Head of caudate nucleus (tissue), 42 donors: ENCODE measurements at places on chromosomes 13 and 19.

- peak; percentile 15 for DNase-seq
Measured at GRCh38 chr13:19185865-19186645, 4.4 kb upstream of the TUBA3C start.

GRCh38 chr13:43294412-43294811, 271.0 kb downstream of the DNAJC15 start:
- no peak for DNase-seq

GRCh38 chr13:21324803-21325202, 134.3 kb downstream of the ZDHHC20 start:
- DNase-seq: no peak

- DNase-seq: no peak
Measured at GRCh38 chr13:113747291-113747833, 11.7 kb upstream of the TMEM255B start.

- no peak for DNase-seq
Measured at GRCh38 chr19:20969898-20970297, 46.8 kb downstream of the ZNF85 start.

DNA sequence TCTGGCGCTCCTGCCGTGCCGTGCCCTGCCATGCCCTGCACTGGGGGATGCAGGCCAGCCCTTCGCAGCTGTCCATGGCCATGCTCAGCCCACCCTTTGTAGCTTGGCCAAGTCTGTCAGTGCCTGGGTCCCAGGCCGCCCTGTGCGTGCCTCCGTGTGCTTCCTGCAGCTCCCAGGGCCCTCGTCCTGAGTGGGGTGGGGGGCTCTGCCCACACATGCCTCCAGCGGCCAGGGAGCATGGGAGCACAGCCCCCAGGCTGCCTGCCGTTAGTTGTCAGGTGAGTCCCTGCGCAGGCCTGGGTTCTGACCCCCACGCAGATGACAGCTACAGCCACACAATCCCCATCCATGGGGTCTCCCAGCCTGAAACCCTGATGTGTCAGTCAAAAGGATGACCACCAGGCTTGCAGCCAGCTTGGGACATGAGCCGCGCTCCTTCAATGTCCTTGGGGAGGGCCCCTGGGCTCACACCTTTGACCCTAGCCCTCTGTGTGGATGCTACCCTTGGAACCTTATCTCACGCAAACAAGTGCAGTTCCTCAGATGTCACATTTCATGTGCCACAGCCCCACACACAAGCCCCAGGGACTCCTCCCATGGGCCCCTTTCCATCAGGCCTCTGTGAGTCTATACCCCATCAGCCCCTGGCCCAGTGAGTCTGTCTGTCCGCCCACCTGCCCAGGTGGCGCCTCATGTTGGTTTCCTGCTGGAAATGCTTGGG, 24.5 kb downstream of the TMED1 start:
- no peak for DNase-seq

DNA sequence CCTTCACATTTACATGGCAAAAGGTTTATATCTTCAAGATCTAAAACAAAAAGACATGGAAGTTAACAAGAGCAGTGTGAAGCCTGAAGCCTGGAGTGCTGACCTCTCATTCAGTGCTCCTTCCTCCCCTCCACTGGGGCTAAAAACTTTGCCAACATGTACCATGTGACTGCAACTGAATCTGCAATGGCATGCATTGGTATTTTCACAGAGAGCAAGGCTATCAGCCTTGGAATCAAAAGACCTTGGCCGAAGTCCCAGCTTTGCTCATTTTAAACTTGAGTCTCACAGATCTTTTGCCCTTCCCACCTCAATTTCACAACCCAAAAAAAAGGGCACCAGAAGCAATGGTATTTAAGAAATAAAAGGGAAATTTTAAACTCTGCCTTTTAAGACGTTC, 325.1 kb downstream of the DCT start:
- DNase-seq: no peak

DNA sequence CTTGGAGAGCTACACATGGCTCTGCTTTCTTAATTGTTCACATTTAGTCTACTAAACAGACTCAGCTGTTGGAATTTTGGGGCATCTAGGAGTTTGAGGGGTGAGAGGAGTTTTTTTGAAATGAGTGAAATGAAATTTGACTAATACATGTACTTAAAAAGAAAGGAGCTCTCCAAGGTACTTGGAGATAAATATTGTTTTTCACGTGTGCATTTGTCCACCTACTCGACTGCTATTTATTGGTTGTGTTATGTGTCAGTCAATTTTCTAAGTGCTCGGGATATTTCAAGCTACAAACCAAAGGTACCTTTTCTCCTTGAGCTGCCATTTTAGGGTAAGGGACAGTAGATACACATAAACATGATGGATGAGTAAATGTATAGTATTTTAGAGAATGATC, 697.0 kb downstream of the LIG4 start:
- DNase-seq: no peak

DNA sequence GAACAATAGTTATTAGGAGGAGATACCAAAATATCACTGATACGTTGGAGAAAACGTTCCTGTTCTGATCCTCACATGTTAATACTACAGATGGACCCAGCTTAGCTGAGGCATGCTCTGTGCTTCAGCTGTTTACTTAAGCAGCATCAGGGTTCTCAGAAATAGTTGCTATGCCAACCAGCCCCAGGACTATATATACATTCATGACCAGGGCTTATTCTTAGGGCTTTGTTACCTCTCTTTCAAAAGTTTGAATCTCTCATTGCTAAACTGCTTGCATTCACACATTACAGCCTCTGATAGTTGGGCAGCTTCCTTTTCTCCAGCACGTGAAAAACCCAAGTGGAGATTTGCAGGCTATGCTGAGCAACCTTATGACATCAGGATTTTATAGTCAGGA, 800.4 kb downstream of the DIAPH3 start:
- DNase-seq: no peak

DNA sequence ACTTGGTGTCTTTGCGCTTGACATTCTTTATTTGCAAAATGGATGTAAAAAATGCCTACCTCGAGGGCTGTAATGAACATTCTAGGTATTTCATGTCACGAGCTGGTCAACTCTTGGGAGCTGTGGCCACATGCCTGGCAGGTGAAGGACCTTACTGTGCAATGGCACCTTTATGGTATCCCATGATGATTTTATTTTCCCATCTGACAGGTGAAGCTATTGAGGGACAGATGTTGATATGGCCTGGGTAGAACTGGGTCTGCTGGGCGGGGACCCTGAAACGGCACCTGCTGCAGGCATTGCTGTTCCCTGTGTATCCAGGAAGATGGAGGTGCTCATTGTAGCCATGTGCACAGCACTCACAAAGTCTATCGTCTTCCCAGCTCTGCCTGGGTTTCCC, 332.2 kb downstream of the TEX29 start:
- no peak for DNase-seq

- DNase-seq: no peak
Measured at GRCh38 chr13:36543671-36544070, 111.4 kb downstream of the CCNA1 start.

GRCh38 chr13:106738186-106738678, 170.3 kb upstream of the ARGLU1 start:
- no peak for DNase-seq

- no peak for DNase-seq
Measured at GRCh38 chr13:87607266-87607665, 63.9 kb upstream of the SLITRK5 start.

- DNase-seq: peak; percentile 48
Measured at GRCh38 chr19:35266520-35267352, 2.0 kb upstream of the USF2 start.

DNA sequence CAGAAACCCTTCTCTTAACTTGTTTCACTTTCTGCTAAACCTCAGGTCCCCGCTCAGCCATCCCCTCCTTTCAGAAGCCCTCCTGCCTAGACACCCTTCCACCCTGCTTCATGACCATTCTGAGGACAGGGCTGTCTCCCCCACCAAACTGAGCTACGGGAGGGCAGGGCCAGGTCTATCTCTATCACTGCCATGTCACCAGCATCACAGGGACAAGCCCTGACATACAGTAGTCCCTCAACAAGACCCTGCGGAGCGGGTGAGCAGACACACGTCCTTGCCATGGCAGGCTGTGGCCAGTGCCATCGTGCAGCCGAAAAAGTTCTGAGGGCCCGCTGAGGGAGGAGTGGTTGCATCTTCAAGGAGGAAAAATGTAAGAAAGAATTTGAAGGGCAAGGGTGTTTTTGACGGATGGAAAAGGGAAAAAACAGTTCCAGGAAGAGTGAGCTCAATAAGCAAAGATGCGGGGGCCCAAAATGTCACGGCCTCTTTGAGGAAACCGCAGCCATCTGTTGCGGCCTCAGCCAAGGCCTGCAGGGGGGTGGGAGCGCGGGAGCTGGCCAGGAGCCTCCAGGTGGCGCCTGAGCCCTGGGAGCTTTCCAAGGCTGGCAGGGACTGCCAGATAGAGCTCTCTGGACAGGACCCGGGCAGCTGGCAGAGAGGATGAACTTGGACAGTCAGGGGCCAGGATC, 8.1 kb downstream of the PTGIR start:
- no peak for DNase-seq

DNA sequence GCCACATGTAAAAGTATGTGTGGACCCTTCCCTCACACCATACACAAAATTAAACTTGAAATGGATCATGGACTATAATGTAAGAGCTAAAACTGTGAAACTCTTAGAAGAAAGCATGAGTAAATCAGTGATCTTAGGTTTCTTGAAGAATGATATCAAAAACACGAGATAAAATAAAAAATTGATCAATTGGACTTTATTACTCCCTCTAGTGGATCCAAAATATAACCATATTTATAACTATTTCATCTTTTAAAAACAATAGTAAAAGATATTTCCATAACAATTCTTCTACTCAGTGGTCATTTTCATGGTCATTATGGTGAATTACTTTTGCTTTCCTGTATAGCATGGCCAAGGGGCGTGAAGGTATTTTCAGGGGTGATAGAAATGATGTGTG, 174.6 kb upstream of the LSM14A start:
- no peak for DNase-seq

- no peak for DNase-seq
Measured at GRCh38 chr13:99969919-99970650, 1.5 kb downstream of the ZIC5 start.

DNA sequence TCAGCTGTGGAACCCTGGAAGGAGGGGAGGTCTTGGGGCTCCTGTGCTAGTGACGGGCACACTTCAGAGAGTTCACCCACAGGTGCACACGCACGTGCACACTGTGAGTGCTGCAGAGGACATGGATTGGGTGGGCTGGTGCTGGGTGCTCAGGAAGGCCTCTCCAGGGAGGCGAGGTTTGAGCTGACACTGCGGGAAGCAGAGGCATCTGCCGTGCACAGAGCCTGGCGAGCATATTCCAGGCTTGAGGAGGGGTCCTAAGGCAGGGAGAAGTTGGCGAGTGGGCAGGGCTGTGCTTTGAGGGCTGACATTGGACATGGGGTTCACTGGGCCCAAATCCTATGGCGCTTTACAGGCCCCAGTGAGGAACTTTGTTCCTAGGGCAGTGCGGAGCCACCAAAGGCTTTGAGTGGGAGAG, 25.6 kb downstream of the CCDC8 start:
- DNase-seq: no peak

DNA sequence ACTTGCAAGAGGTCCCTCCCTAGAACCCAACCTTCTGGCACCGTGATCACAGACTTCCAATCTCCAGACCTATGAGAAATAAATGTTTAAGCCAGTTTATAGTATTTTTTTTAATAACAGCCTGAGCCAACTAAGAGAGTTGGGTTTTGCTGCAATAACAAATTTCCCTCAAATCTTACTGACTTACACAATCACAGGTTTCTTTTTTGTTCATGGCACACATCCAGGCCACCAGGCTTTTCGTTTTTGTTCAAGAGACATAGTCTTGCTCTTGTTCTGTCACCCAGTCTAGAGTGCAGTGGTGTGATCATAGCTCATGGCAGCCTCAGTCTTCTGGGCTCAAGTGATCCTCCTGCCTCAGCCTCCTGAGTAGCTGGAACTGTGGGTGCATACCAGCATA, 2.0 kb upstream of the SELENOV start:
- DNase-seq: no peak

DNA sequence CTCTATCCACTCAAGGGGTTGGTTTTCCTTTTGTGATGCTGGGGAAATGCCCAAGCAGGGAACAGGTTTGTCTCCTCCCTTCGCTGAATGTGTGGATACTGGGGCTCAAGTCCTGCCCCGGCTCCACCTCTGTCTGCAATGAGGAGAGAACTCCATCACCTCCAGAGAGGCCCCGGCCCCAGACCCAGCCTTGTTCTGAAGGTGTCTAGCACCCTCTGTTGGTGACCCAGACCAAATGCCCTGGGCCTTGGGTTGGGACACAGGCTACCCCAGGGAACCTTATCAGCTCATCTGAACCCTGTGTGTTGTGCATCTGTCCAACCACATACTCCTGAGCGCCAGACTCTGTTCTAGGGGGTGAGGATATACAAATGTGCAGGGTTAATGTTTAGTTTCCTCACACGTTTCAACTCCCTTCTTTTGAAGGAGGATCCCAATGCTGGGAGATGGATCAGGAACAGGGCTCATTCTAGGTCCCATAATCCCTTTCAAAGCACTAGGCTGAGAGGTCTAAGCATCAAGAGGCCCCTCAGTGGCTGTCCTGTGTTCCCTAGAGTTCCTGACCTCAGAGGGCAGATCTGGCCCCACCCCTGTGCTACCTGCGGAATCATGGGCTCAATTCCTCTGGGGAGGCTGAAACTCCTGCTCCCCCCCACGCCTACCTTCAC, 112.5 kb upstream of the SLC7A1 start:
- DNase-seq: peak; percentile 38

GRCh38 chr19:16078759-16079707, 2.7 kb downstream of the TPM4 start:
- DNase-seq: peak; percentile 54

DNA sequence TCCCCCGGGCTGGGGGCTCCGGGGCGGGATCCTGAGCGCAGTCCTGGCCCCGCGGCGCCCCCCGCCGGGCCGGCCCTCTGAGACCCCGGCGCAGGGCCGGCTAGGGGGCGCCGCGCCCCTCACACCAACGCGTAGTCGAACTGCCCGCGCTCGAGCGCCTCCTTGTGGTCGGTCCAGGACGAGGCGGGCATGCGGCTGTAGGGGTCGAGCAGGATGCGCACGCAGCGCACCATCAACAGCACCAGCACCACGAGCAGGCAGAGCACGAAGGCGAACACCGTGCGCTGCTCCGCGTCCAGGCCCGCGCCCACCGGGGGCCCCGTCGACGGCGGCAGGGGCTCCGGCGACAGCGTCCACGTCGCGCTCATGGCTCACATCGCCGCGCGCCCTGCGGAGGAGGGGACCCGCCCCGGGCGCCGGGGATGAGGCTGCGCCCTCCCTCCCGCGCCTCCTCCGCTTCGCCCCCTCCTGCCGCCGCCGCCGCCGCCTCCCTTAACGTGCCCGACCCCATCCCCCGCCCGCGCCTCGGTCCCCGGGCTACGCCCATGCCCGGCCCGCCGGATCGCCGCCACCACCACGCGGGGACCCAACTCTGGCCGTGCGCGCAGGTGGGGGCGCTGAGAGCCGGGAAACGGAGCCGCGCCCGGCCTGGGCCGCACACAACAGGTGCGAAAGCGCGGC, 624 bp downstream of the CTXN1 start:
- peak; percentile 69 for DNase-seq

GRCh38 chr13:62838929-62839328, 1423.3 kb upstream of the PCDH20 start:
- DNase-seq: no peak

- DNase-seq: no peak
Measured at GRCh38 chr19:32201636-32202051, 143.8 kb upstream of the ZNF507 start.

GRCh38 chr13:25783601-25784024, 268.2 kb downstream of the SHISA2 start:
- DNase-seq: no peak
